ENCODE measurements at places on chromosomes 11 and 22. TPM values are rescaled to one million over a fixed set of nuclear protein-coding genes. Genes with fewer than 3 reads are reported as not detected.

DNA sequence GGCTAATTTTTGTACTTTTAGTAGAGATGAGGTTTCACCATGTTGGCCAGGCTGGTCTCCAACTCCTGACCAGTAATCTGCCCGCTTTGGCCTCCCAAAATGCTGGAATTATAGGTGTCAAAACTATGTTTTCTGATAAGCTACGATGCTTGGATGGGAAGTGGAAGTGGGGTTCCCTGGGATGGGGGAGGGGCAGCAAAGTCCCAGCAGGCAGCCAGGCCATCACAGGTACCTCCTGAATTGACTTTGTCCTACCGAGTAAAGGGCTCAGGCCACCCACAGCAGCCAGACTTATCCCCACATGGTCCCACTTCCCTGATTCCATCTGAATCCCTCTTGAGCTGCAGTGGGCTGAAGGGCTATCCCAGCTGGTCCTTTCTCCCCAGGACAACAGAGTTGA lies 6.9 kb downstream of the FTH1 start:
- no peak for DNase-seq
- no peaks in the 10 kb centered on the region for H3K36me3 ChIP-seq
- no peaks in the 10 kb centered on the region for H3K27me3 ChIP-seq
- peak overlapping the region; percentile 98 for H3K27ac ChIP-seq

DNA sequence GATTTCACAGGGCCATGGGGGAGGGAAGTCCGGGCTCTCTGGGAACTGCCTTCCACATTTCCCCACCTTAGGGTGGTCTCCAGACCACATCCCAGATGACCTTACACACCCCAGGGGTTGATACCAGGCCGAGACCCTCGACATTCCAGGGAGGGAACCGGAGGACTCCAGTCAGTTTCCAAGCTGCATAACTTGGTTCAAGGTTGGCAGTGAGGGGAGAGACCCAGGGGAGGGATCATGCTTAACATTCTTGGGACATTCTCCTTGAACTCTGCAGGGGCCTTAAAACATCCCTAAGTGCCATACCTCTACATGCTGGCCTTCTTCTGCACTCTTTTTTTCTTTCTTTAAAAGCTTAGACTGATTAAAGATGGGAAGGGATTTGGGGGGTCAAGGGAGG lies 251.0 kb downstream of the ST3GAL4 start:
- no peak overlapping the region for H3K27ac ChIP-seq
- H3K27me3 ChIP-seq = no peaks in the 10 kb centered on the region
- H3K4me3 ChIP-seq = no peak overlapping the region
- DNase-seq = no peak
- no peaks in the 10 kb centered on the region for H3K36me3 ChIP-seq

DNA sequence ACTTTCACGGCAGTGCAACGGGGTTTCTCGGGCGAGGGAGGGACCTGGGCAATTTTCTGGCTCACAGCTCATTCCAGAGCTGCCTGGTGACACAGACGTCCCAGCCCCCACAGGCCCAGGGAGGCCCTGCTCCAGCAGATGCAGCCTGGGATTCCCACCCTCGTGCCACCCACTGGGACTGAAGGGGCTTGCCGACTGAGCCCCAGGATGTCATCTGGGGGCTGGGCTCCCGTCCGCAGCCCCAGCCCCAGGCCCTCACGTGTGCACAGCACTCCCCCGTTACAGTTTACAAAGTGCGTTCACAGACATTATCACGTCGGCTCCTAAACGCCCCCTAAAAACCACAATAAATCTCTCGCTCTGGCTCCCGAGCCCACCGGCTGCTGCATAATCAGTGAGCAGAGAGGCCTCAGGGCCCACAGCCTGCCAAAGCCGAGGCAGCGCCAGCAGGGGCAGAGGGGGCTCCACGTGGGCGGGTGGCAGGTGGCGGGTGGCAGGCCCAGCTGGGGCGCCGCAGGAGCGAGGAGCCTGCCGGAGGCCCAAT lies 76.9 kb upstream of the TCF20 start:
- no peaks in the 10 kb centered on the region for H3K4me1 ChIP-seq
- no peaks in the 10 kb centered on the region for H3K36me3 ChIP-seq
- no peaks in the 10 kb centered on the region for H3K27me3 ChIP-seq
- no peak overlapping the region for H3K27ac ChIP-seq

The PRRG4 gene
- 25.5 TPM for total RNA-seq

The MYBPC3 gene
- under 0.01 TPM for total RNA-seq

The SLC1A2 gene
- 23.7 TPM for total RNA-seq

The CPT1B gene
- 40.0 TPM for total RNA-seq

Measured in breast epithelium (tissue), 4 donors.